CD4-positive, alpha-beta T cell treated with Interleukin-10 for 1 hour (primary cell): ENCODE measurements at places on chromosomes 5 and 9.

GRCh38 chr5:119396030-119396664 lies 40.3 kb downstream of the TNFAIP8 start:
- DNase-seq = no peak

- DNase-seq = peak; percentile 3
Measured at GRCh38 chr5:159051421-159052282, 48.1 kb downstream of the EBF1 start.

DNA sequence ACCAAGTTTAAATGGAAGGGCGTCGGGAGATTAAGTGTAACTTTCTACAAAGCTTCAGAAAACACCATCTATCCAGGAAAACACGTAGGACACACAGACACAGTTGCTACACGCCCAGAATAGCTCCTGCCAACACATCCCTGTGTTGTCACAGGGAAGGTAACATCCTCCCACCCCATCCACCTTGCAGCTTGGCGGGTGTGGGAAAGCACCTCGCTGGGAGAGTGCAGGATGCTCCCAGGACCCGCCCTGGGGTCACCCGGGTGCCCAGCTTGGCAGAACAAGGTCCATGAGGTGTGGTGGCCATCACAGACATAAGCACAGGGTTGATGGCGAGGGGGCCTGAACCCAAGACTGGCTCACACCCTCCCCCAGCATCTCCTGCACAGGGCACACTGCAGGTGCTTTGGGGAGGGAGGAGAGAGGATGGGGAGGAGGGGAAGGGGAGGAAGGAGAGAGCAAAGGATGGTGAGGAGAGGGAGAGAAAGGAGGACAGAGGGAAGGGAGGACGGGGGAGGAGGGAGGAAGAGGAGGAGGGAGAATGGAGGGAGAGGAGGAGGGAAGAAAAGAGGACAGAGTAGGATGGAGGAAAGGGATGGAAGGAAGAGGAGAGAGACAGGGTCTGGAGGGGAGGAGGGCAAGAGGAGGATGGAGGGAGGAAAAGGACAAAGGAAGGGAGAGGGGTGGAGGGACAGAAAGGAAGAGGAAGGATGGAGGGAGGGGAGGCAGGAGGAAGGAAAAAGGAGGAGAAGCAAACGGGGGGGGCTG lies 37.2 kb downstream of the GOLM1 start:
- no peak for DNase-seq

DNA sequence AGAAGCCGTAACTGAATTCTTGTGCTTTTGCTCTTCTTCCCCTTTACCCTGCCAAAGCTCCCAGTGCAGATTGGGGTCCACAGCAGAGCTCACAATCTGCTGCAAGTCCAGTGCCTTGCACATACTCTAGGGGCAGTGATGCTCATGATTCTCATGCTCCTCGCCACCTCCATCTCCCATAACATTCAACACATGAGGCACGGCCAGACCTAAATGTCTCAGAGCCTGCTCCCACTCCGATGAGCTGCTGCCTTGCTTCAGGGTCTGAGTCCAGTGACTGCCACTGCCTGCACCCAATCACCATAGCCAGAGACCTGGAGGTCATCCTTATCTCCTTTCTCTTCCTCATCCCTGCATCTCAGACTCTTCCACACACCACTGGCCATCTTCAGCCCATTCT lies 10.5 kb downstream of the CSF1R start:
- no peak for DNase-seq

GRCh38 chr5:139756971-139757370 lies 38.6 kb upstream of the PSD2 start:
- no peak for DNase-seq

GRCh38 chr9:136247947-136248637 lies 2.5 kb upstream of the QSOX2 start:
- DNase-seq = no peak

DNA sequence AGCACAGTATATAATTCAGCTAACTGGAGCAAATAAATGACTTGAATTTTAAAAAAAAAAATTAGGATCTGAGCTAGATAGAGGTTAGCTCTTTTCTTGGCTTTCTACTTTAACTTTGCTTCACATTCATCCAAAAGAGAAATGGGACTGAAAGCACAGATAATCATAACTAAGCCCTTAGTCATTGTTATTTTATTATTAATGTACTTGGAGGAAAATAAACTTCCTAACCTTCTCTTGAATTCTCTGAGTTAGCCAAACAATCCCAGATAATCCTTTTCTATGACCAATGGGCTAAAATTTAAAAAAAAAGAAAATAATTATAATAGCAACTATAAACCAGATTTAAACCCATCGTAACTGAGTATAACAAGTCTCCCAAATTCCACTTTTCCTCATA lies 57.6 kb upstream of the RASA1 start:
- no peak for DNase-seq

- DNase-seq = peak; percentile 19
Measured at GRCh38 chr9:128275198-128276007, at the start of gene GOLGA2. Gene GOLGA2 (minus strand): TSS chr9:128276007. CDS start chr9:128275976, 31 bp downstream.

GRCh38 chr5:168663276-168664004 lies 84.3 kb upstream of the PANK3 start:
- DNase-seq = no peak

DNA sequence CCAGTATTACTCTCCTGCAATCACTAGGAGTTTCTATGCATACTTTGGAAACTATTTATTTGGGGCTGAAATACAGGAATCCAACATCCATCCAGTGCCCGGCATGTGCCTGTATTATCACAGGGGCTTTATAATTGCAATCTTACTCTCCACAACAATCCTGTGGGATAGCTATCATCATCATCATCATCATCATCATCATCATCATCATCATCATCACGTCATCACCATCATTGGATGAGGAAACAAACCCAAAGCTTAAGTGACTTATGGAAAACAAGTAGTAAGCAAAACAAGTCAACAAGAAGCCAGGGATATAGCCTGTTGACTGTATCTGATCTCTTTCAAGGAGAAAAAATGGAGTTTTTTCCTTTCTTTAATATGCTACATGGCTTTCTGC lies 47.8 kb upstream of the FYB1 start:
- DNase-seq = no peak

- no peak for DNase-seq
Measured at GRCh38 chr9:113705928-113706519, 170.1 kb upstream of the ZNF618 start.

DNA sequence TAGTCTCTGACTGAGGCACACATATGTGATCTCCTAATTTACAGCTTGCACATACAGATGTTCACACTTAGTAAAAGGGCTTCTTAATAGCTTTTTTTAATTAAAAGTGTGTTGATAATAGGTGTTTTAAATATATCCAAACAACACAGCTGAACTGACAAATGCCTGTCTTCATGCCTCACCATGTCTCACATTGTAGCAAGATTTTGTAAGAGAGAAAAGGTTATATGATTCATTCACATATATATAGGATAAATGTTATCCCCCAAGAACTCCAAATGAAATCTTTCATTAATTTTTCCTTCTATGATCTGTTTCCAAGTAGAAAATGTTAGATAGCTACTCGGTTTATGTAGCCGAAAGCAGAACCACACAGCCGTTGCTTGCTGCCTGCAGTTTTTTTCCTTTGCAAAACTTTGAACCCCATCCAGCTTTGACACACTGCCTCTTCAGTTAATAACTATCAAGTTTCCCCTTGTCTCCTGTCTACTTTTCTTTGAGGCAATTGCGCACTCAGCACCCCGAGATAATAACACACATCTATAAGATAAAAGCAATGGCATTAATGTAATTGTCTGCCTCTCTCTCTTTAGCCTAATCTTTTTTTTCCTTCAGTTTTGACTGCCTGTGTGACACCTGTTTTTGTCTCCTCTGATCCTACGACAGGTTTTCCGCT lies 299.2 kb downstream of the BNC2 start:
- DNase-seq = no peak

- no peak for DNase-seq
Measured at GRCh38 chr9:121551985-121552753, 52.5 kb upstream of the GGTA1 start.

- DNase-seq = no peak
Measured at GRCh38 chr5:31396611-31397295, 135.1 kb downstream of the DROSHA start.

DNA sequence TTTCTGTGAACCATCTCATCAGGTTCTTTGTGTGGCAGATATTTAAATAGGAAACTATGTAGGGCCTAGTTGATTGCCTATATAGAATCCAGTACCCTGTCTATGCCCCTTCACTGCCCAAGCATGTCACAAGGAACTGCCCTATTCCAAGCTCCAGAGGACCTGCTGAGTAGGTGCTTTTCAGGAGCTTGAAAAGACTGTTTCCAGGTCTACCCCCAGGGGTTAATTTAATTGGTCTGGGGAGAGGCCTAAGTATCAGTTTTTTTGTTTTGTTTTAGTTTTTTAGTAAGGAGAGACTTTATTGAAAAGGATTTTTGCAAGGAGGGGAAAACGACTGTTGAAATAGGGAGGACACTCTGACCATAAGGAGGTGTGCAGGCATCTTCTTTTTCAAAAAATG lies 43.3 kb downstream of the EXOSC2 start:
- DNase-seq = no peak

- DNase-seq = no peak
Measured at GRCh38 chr5:168311061-168311566, 19.7 kb downstream of the WWC1 start.

DNA sequence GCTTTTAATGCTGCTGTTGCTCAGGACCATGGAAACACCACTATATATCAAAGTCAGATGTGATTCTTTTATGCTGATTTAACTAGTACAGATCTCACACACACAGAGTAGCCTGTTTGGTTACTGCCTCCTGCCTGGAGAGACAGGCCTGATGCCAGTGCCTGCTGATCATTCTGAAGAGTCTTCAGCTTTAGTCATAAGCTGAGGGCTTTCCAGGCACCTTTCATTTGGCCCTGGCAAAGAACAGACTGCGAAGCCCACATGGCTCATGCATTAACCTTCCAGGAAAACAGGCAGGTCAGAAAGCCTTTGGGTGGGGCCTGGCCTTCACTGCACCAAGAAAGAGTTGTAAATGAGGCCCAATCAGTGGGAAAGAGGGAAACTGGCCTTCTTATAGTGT lies 144.7 kb downstream of the SAXO1 start:
- no peak for DNase-seq

DNA sequence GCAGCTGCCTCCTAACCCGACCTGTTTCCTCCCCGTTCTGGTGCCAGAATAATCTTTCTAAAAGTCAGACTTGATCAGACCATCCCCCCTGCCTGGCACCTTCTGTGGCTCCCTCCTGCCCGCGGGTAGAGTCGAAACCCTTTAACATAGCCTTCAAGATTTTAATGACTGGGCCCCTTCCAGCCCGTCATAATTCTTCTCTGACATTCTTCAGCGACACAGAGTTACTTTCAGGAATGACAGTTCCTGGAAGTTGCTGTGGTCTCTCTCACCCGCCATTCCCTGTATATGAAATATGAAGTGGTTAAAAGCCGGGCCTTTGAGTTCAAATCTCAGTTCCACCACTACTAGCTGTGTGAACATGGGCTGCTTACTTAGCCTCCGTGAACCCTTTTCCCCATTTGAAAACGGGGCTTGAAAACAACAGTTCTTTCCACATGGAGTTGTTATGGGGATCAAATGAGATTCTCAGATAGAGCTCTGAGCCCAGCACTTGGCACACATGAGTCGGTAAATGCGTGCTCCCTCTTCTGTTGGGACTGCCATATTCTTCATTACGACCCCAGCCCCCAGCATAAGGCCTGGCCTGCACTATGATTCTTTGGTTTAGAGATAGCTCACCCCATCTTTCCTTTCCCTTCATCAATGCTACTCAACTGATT lies 737 bp downstream of the NANS start:
- no peak for DNase-seq

- DNase-seq = no peak
Measured at GRCh38 chr5:122694884-122695283, 80.0 kb upstream of the SNX2 start.

DNA sequence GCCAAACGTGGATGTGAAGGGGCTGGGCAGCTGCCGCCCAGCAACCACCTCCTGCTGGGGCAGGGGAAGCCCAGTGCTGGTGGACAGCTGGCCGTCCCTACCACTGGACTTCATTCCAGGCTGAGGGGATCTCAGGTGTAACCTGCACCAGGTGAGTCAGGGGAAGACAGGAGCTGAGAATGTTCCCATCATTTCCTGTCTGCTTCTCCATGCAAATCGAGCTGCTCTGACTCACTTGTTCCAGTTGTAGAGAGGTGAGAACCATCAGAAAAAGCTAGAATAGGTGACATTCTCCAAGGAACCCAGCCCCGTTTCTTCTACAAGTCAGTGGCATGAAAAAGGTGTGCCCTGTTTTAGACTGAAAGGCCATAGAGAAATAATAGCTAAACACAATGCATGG lies 21.8 kb upstream of the BARX1 start:
- DNase-seq = no peak

DNA sequence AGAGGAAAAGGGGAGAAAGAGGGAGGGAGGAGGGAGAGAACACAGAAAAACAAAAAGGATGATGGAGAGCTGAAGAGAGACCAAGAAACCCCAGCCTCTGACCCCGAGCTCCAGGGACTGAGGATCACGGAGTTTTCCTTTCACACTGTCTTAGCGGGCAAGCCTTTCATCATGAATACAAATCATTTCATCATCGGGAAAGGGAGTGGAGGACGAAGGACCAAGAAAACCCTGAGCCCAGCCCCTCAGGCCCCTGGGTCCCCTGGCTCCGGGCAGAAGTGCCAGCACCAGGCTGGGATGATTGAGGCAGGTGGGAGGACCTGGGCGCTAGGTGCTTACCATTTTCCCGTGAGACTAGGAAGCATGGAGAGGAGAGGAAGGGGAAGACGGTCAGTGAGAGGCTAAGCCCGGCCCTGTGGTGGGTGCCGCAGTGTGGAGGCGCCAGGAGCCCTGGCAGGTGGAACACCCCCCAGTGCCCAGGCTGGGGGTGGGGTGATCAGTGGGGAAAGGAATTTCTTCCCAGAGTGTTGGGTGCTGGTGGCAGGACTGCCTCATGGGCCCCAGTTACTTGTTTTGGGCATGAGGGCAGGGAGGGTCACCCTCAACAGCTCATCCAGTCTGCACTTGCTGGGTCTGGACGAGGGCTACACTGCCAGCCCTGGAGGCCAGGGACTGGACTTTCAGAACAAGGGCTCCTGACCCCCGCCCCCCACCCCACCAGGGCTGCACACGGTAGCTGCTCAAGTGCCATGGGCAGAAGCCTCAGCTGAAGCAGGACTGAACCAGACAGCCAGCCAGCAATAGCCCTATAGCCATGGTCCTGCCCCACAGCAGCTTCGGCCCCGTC lies 49.0 kb upstream of the SARDH start:
- DNase-seq = no peak

GRCh38 chr5:96729156-96729555 lies 67.0 kb downstream of the CAST start:
- DNase-seq = peak; percentile 21

DNA sequence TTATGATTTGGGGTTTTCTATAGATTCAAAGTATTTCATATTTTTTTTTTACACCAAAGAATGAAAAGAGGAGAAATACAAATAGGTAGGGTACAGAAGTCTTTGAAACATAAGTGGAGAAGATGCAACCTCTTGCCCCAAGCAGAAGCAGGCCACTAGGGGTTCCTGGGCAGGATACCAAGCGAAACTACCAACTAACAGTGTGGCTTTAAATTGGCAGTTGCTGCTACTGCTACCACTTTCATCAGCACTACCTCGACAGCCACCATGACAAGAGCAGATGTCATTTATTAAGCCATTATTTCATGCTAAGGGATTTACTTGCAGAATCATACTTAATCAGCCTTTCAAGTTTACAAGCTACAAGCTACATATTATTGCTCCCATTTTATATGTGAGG lies 288.1 kb downstream of the NR3C1 start:
- DNase-seq = no peak
